NCI-H345 (cell line): ENCODE measurements at places on chromosomes 7 and 10.

DNA sequence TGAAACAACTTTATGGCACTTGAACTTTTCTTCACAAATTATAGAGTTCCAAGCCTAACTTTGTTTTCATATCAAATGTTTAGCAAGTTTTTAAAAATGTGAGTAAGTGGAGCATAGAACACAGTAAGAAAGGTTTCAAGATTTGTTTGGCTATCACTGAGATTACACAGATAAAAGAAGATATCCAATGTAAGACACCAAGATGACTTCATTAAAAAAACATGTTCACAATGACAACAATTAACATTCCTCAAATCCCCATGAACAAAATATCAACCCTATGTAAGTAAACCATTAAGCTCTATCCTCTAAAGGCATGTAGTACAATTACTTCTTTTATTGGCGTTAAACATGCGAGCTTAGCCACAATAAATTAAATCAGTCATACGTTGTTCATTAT is 129.7 kb downstream of the RELN start:
- no peak for DNase-seq

DNA sequence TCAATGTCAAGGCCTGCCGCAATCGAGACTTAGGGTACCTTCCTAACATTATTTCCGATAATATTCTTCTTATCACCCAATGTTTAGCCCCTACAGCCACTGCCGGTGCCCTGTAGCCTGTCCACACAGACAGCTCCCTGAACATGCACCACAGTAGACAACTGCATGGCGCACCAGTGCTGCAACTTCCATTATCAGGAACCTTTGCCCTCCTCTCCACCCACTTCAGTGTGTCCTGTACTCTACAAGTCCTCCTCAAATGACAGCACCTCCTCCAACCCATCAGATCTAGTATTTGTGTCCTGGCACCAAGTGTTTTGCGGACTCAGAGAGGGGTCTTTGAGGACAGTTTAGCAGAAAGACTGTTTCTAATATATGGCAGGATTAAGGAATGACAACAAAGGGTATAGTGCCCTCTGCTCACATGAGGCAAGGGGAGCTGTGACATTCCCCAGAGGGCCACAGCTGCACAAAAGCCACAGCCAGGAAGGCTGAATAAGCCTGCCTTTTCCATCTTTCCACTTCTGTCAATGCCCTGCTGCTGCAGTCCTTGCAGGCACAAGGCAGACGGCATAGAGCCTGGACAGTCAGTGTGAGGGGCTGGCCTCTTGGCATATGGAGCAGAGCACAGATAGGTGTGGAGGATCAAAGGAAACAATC is 335.4 kb downstream of the PARD3 start:
- no peak for DNase-seq

GRCh38 chr7:54778166-54778565 is 19.2 kb upstream of the SEC61G start:
- no peak for DNase-seq

DNA sequence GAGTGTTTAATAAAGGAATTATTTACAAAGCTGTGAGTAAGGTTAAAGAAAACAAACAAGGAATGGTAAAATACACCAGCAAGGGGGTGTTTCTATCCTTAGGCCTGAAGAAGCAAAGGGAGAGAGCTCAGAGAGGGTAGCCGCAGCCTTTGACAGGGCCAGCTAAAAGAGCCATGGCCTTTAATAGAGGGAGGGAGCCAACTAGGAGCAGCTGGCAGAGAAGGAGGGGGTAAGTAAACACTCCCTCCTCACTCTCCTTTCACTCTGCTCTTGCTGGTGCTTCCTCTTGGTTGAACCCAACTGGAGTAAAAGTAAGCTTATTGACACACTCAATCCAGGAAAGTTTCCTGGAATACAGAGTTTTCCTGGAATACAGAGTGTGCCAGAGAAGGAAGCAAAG is 87.5 kb downstream of the CH25H start:
- peak; percentile 0 for DNase-seq

- DNase-seq: no peak
Measured at GRCh38 chr7:1120791-1121190, 32.9 kb downstream of the GPER1 start.

GRCh38 chr10:69681436-69681835 is 51.4 kb downstream of the FAM241B start:
- DNase-seq: no peak
